ENCODE measurements at places on chromosomes 6 and 20.
A peak's percentile ranks its signal among the peaks of the same experiment; 100 is the strongest.

- DNase-seq = no peak
These were observed 1092.0 kb downstream of the GRIK2 start for GRCh38 chr6:102485480-102485879.

GRCh38 chr6:74741646-74742045 is 464.2 kb downstream of the COL12A1 start:
- DNase-seq = no peak

DNA sequence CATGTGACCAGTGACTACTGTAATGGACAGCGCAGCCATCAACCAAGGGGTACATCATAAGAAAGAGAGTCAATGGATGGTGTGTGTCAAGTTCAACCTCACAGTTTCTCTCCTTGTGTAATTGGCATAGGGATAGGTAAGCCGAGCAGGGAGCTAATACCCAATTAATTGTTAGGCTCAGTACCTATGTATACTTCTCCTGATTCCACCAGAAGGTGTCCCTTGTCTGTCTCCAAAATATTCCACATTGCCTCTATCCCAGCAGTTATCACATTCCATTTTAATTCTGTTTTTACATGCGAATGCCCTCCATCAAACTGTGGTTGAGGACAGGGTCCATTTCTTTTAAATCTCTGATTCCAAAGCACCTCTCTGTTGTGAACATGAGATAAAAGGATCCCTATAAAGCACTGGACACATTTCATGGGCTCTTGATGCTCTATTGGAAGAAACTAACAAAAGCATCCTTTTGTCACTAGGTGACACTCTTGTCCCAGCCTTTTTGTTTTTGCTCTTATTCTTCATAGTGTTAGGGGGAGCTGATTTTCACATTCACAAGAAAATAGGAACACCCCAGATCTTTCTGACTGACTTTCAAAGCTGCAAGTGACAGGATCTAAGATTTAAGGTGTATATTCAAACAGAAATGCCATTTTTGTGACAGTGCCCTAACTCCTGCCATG is 38.9 kb downstream of the FBXO9 start:
- DNase-seq = no peak

GRCh38 chr20:33744773-33745385 is 13.1 kb downstream of the ZNF341 start:
- no peak for DNase-seq

GRCh38 chr20:7085467-7085866 is 318.0 kb downstream of the BMP2 start:
- DNase-seq = peak; percentile 13

DNA sequence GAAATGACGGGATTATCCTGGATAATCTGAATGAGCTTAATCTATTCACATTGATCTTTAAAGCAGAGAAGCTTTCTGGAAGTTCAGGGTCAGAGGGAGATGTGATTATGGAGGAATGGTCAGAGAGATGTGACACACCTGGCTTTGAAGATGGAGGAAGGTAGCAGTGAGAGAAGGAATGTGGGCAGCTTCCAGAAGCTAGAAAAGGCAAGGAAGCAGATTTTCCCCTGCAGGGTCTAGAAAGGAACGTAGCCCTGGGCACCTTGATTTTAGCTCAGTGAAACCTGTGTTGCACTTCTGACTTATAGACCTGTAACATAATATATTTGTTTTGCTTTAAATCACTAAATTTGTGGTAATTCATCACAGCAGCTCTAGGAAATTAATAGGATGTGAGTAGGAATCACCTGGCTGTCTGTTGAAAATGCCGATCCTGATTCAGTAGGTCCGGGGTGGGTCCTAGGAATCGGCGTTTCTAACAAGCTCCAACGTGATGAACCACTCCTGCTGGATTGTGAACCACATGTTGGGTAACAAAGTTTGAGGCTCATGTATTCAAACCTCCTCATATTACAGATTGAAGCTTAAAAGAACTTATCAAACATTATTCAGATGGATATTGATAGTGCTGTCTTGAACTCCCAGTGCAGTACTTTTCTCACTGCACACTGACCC is 157.0 kb downstream of the GJA1 start:
- no peak for DNase-seq

- no peak for DNase-seq
These were observed 92.7 kb downstream of the L3MBTL3 start for GRCh38 chr6:130111031-130111430.

GRCh38 chr6:80553071-80553740 is 446.7 kb downstream of the BCKDHB start:
- no peak for DNase-seq

- no peak for DNase-seq
These were observed 144.5 kb upstream of the ID4 start for GRCh38 chr6:19692506-19693298.

- no peak for DNase-seq
These were observed 161.9 kb downstream of the GMPR start for GRCh38 chr6:16400248-16400760.

- DNase-seq = no peak
These were observed 54.4 kb upstream of the SIRPG start for GRCh38 chr20:1711826-1712601.

DNA sequence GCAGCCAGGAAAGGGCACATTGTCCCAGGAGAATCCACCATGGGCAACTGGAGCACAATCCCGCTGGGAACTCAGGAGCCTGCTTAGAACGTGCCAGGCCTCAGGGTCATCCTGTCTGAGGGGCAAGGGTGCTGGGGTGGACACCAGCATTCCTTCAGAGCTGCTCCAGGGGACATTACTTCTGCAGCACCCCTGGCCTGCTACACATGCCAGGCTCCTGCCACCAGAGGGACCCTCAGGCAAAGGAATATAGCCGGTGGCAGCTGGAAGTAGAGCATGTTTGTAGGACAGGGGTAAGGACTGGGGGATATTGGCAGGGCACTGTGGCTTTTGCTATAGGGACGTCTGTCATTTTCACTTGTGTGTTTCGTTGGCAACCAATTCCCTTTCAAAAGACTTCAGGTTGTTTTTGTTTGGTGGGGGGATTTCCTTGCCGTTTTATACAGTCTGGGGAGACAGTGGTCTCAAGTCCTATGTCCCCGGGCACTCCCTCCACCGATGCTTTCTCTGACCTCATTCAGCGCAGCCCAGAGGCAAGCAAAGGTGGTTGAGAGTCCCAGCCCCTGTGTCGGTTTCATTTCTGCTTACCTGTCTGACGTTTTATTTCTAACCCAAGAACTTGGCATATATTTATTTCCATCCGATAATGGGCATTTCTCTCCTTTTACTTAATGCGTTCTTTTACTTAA is 130.8 kb downstream of the JPH2 start:
- DNase-seq = no peak

- DNase-seq = no peak
These were observed 46.4 kb downstream of the IMPG1 start for GRCh38 chr6:76026101-76026500.

DNA sequence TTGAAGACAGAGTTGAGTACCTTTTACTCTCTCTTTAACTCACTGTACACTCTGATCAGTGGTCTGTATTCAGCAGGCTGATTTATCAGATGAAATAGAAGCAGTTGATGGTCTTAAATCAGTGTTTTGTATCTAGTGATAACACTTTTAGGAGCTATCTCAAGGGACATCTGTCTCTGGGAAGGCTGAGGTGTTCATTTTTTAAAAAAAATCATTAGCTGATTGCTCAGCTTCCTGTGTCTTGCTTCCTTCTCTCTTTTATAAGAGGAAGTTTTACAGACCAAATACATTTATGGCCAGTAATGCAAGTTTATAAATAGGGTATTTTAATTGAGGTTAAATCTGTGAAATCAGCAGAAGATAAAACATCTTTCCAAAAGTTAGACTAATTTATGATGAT is 12.0 kb upstream of the CCDC170 start:
- no peak for DNase-seq

- no peak for DNase-seq
These were observed 78.5 kb downstream of the NFATC2 start for GRCh38 chr20:51463998-51464397.

DNA sequence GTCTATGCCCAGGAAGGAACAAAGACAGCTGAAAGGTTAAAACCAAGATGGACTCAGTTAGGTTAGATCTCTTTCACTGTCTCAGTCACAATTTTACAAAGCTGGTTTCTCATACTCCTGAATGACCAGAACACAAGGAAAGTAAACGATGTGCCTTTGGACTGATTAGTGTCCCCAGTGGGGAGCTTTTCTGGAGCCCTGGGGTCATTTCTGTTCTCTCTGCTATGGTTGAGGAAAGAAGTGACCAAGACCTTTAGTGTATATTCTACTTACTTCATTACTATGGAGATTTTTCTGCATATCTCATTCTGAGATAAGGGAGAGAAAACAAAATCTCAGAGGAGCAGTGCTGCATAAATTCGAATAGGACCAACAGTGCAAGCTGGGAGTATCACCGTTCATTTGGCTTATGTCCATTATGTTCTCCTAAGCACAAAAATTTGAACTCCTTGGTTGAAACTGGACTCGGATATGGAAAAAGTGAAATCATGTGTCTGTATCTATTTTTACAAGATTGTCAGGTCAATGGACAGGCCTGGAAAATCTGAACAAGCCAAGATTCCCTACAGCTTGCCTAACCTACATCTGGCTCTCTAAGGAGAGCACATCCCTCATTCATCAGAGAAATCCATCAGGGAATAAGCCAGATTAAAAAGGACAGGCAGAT is 34.4 kb upstream of the ENPP1 start:
- DNase-seq = no peak

Measured in renal cortex interstitium (tissue), 15 donors.